ENCODE measurements at places on chromosomes 13 and 19.

DNA sequence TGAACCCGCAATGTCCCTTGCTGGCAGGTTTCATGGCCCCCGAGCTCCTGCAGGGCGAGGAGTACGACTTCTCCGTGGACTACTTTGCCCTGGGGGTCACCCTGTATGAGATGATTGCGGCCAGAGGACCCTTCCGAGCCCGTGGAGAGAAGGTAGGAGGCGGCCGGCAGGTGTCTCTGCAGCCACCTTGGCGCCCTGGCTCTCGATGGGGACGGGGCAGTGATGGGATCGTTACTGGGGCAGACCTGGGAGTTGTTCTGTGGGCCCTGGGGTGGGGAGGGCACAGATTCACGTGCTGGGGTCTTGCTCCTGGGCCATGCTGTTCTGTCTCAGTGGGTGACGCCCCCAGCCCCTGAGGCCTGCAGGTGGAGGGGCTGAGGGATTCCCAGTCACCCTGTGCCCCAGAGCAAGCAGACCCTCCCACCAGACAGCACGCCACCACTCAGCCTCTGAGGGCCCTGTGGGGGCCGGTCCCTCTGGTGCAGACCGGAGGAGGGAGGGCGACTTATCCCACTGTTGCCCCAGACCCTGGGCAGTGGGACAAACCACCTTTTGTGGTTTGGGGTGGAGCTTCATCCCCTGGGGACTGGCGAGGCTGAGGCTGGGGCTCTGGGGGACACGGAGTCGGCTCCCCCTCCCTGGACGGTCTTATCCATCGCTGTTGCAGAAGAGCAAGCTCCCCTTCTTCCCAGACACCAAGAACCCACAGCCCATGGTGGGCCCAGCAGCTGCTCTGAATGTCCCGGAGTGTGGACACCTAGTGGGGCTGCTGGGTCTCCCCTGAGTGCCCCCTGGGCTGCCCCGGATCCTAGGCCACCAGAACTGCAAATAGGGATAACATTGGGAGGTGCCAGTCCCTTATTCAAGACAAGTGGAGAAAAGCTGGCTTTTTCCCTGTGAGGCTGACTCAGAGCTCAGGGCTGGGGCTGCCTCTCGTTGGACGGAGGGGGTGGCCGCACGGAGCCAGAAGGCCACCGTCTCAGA is 27.5 kb upstream of the TMEM255B start:
- no peak for DNase-seq

DNA sequence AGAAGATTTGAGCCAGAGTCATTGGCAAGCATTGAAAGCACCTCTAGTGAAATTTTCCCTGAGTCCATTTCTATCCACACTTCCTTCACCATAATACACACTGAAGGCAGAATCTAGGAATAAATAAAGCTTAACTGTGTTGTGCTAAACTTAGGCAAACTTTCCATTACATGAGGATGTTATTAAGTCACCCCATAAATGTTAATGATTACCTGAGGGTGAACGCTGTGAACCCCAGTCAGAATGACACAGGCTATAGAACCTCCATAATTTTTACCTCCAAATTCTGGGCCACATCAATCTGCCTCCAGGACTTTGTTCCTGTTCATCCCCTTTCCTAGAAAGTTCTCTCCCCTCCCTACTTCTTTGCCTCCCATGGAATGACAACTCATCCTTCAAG is 71.0 kb downstream of the RAP2A start:
- DNase-seq: no peak

DNA sequence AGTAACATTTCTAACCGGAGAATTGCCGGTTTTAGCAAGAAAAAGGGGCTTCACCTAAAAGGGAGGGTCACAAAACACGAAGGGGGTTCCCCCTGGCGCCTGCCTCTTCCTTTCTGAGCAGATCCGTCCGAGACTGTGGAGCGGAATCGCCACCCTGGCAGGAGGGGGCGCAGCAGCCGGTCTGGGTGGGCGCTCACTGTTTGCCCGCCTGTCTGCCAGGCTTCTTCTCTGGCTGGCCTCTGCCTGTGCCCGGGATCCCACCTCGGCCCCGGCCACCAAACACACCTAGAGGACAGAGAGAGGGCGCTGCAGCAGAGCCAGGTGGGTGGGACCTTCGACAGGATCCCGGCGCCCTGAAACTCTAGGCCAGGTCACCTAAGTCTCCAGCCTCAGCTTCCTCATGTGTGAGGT is 15.6 kb downstream of the LSM4 start:
- peak; percentile 21 for DNase-seq

DNA sequence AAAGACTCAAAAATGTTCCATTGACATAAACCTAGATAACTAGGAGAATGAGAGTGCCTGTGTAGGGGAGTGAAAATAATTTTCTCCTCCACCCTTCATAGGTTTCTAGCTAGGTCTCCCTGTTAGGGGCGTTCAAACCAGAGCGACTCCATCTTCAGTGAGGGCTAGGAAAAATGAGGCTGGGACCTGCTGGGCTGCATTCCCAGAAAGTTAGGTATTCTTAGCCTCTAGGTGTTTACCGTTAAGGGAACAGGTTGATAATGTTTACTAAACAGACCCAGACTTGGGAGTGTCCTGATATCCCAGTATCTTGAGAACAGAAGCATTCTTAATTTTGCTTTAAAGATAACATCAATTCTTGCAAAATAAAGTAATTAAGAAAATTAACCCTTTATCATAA is 20.1 kb downstream of the PABPC3 start:
- DNase-seq: no peak

- DNase-seq: no peak
Measured at GRCh38 chr19:1862068-1862423, 1.3 kb downstream of the KLF16 start.

GRCh38 chr13:105537113-105537512 is 998.3 kb downstream of the EFNB2 start:
- no peak for DNase-seq

DNA sequence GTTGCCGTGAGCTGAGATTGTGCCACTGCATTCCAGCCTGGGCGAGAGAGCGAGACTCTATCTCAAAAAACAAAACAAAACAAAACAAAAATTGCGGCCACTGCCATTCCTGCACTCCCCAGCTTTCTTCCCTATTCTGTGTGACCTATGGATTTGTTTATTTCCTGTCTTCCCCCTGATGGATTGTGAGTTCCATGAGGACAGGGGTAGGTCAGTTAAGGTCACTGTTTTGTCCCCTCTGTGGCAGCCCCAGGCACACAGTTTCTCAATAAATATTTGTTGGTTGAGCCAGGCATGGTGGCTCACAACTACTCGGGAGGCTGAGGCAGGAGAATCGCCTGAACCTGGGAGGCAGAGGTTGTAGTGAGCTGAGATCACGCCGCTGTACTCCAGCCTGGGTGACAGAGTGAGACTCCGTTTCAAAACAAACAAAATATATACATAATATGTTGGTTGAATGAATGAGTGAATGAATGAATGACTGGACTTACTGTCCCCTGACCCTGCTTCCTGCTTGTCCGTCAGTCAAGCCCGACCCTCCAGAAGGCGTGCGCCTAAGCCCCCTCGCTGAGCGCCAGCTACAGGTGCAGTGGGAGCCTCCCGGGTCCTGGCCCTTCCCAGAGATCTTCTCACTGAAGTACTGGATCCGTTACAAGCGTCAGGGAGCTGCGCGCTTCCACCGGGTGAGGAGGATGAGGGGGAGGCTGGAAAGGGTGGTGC is 5.0 kb downstream of the EBI3 start:
- no peak for DNase-seq

- DNase-seq: no peak
Measured at GRCh38 chr13:77715233-77715891, 17.9 kb downstream of the SLAIN1 start.

DNA sequence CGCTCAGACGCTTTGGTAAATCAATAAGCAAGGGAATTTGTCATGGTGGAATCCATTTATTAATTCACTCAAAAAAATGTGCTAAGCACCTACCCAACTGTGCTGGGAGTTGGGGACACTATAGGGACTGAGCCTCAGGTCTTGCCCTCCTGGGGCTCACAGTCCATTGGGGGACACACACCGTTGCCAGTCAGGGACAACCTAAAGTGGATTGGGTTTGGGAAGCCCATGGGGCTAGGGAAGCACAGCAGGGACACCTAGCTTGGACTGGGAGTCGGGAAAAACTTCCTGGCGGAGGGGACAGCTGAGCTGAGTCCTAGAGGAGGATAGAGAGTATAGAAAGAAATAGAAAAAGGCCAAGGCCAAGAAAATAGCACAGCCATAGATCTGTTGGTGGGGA is 8.5 kb downstream of the FOSB start:
- no peak for DNase-seq

- DNase-seq: no peak
Measured at GRCh38 chr19:47713046-47714021, at the start of gene EHD2. Gene EHD2, plus strand, starts transcription at chr19:47713422. Its CDS starts 3,191 bp downstream, at chr19:47716613.

GRCh38 chr13:44157606-44158005 is 216.0 kb upstream of the SERP2 start:
- no peak for DNase-seq

All from T follicular helper cell (primary cell).